ENCODE measurements at places on chromosomes 4 and X.

GRCh38 chrX:131072871-131073571 lies 14.9 kb downstream of the ARHGAP36 start:
- DNase-seq: no peak

GRCh38 chrX:76148753-76149152 lies 24.1 kb upstream of the PBDC1 start:
- peak; percentile 48 for DNase-seq

DNA sequence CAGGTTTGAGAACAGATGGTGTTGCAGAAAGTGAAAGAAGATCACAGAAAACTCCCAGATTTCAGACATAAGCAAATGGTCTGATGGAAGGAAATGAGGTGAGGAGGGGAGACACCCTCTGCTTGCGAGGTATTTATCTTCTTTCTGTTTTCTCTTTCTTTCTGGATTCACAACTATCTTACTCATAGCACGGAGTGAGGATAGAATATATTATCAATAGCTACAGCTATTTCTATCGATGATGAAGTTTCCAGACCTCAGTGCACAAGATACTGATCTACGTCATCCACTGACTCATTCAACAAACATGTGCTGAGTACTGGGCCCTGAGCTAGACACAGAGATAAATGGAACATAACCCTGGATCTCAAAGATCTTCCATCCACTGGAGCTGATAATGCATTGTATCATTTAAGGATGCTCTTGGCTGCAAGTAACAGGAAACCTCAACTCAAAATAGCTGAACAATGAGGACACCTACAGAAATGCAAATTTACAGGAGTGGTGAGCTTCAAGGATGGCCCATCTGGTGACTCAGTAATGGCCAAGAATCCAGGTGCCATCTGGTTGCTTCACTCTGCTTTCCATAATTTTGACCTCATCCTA lies 21.2 kb downstream of the SLC2A9 start:
- DNase-seq: no peak

- DNase-seq: no peak
Measured at GRCh38 chr4:19807505-19807904, 444.2 kb upstream of the SLIT2 start.

DNA sequence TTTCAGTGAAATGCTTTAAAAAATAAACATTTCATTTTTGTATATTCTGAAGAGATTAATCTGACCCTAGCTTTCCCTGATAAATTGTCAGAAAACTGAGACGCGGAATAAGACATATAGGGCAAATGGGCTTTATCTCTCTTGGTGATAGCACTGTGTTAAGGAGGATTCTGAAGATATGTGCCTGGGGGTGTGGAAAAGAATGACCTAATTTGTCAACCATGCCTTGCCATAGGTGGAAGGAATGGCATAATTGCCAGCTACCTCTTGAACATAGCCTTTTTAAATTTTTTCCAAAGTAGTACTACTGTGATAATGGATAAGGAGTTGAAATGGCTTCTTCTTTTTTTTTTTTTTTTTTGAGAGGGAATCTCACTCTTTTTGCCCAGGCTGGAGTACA lies 11.7 kb downstream of the JADE1 start:
- no peak for DNase-seq

GRCh38 chr4:152368001-152368400 lies 167.9 kb downstream of the FBXW7 start:
- no peak for DNase-seq

GRCh38 chr4:8001564-8002355 lies 62.1 kb upstream of the AFAP1 start:
- no peak for DNase-seq

DNA sequence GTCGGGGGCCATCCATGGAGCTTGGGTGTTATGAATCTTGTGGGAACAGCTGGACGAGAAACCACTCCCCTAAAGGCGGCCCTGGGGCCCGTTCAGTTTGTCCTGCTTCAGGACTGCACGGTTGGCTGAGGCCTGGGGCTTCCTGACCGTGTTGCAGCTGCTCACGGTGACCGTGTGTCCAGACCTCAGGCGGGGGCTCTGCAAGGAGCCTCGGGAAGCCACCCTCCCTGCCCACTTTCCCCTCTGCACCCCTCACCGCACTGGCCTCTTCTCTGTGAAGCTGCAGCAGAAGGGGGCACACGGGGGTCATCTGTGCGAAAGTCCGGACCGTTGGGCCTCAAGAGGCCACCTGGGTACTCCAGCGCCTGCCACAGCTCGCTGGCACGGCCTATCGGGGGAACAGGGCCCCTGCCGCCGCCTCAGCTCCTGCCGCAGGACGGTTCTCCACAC lies 29.4 kb downstream of the UVSSA start:
- DNase-seq: no peak

DNA sequence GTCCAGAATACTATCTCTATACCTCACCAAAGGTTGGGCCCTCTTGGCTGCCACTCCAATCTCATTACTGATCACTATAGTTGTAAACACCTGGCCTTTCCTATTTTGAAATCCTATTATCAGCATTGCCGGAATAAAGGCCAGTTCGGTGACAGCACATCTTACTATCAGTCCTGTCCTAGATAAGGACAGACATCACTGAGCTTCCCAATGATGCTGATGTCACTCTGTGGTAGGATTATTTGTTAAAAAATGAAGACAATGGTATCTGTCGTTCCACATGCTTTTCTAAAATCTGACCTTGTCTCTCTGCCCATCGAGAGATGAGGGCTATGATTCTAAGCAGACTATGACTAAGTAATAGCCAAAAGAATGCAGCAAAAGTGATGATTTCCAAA lies 260.4 kb downstream of the PDGFC start:
- no peak for DNase-seq

DNA sequence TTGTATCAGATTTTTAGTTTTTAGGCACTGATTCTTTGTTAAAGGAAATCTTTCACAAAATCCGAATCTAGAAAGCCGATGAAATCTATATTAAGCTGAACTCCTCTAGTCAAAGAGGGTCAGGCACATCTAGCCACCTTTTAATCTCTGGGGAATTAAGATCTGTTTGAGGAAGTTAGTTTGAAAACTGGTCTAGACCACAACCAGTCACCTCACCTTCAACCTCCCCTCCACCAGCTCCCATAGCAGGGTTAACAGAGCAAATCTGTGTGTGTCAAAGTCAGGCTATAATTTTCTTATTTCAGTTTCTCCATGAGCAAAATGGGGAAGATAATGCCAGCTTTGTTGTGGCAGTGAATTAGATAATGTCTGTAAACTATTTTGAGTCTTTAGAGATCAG lies 110.0 kb upstream of the IGFBP7 start:
- DNase-seq: no peak

GRCh38 chr4:113623274-113623894 lies 138.2 kb downstream of the CAMK2D start:
- DNase-seq: no peak

DNA sequence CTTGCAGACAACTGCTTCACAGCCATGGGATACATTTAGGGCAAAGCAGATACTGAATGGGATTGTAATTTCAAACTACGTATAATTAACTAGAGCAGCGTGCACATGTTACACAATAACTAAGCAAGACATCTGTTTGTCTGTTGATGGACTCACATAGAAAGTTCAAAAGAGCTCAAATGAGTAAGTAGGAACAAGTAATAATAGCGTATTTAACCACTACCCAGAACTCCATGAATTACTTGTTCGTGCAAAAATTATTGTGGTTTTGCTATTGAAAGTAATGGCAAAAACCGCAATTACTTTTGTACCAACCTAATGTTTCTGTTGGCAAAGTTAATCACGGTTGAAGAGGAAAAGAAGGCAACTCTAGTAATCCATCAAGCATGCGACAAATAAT lies 825.4 kb downstream of the PCDH18 start:
- no peak for DNase-seq

DNA sequence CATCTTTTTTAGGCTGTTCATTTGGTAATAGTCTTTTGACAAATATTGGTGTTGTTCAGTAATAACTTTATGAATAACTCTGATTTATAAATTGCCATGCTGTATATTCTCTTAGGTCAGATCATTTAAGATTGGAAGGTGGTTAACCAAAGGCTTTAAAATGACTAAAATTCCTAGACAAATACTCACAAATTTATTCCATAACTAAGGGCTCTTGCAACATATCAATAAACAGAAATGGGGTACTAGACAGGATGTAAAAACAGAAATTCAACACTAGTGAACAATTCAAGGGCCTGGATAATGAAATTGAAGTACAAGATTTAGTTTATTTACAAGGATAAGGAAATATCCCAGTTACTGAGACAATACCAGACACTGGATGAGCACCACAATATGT lies 328.6 kb downstream of the PCDH19 start:
- no peak for DNase-seq

- no peak for DNase-seq
Measured at GRCh38 chr4:14812101-14812500, 190.2 kb upstream of the CPEB2 start.

GRCh38 chr4:81565142-81565870 lies 93.6 kb upstream of the RASGEF1B start:
- DNase-seq: no peak

DNA sequence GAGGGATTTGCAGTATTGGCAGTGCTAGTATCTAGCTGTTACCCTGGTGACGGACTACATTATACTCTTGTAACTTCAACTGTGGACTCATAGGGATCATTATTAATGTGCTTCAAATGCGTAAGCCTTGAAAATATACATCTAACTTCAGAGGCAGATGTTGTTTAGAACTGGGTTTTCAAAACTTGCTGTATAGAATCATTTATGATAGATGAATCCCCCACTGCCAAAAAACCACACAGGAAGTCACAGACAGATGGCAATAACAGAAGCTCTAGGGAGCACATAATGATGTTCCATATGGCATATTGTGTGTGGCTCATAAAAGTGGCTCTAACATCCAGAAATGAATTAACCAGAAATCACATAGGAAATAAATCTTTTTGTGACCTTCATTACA lies 62.3 kb upstream of the RELL1 start:
- DNase-seq: no peak

DNA sequence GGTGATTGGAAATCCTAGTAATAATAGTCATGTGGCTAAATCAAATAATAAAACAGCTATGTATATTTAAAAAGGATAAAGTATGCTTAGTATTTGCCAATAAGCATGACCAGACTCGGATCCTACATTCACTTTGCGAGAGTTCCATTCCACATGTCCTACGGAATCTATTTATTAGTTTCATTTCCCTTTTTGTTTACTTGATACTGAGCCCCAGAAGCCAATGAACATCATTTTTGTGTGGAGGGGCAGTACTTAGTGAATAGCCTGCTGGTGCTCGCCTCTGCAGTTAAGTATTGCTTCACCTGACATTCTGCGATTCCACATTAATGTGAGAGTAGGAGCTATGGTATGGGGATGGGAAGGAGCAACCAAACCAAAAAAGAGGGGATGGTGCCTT lies 58.5 kb upstream of the NAP1L5 start:
- DNase-seq: no peak

- DNase-seq: no peak
Measured at GRCh38 chrX:1536712-1537030, 314 bp downstream of the P2RY8 start.

- no peak for DNase-seq
Measured at GRCh38 chr4:8528713-8529112, 51.5 kb upstream of the GPR78 start.

DNA sequence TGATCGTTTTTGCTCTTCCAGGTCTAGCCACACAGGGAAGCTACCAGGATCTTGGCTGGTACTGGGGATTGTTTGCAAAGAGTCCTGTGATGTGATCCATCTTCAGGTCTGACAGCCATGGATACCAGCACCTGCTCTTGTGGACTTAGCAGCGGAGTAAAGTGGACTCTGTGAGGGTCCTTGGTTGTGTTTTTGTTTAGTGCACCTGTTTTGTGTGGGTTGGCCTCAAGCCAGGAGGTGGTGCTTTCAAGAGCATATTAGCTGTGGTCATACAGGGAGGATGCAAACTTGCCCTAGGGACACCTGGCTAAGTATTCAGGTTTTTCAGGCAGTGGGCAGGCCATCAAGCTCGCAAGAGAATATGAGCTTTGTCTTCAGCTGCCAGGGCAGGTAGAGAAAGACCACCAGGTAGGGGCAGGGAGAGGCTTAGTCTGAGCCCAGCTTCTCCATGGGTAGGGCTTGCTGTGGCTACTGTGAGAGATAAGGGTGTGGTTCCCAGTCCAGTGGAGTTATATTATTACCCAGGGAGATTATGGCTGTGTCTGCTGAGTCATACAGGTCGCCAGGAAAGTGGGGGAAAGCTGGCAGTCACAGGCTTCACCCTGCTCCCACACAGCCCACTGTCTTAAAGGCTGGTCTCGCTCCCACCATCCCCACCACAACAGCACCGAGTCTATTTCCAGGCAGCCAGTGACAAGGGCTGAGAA lies 293.7 kb downstream of the PCDH18 start:
- no peak for DNase-seq

DNA sequence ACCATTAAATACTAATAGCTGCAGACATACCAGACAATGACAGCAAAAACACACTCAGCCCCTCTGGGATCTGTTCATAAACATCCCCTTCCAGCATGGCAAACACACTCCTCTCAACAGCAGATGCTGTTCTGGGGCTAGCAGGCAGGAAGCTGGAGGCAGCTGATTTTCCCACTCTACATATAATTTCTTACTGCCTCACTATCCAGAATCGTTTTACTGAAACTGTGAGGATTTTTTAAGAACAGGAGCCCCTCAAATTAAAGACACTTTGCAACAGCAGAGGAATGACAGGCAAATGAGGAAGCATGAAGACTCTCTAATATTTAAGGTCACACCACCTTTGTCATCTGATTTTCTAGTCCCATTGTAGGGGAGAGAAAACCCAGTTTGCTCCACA lies 2.2 kb downstream of the MAPK10 start:
- DNase-seq: no peak

- DNase-seq: no peak
Measured at GRCh38 chrX:33908898-33909297, 223.2 kb downstream of the FAM47A start.

DNA sequence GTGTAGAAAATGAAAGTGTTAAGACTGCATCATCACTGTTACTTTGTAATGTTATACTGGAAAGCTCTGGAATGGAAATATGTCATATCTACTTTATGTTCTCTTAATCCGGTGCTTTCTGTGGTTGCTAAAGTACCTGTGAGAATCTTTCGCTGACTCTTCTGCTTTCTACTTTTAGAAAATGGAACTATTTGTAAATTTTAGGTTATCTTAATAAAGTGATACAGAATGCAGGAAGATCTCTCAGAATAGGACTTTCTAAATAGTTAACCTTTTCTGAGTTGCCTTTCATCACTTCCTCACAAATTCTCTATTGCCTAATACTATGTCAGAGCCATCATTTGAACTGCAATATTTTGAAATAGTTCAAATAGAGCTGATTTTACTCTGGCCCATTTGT lies 69.3 kb downstream of the BMP2K start:
- no peak for DNase-seq

DNA sequence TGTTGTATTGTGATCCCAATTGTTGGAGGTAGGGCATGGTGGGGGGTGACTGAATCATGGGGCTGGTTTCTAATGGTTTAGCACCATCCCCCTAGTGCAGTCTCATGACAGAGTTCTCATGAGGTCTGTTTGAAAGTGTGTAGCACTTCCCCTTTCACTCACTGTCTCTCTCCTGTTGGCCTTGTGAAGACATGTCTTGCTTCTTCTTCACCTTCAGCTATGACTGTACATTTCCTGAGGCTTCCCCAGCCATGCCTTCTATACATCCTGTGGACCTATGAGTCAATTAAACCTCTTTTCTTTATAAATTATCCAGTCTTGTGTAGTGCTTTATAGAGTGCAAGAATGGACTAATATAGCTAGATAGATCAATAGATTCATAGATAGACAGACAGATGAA lies 230.0 kb downstream of the MAGEE1 start:
- DNase-seq: no peak

Data from CD4-positive, alpha-beta T cell treated with Interleukin-6 at 100 ng/mL for 8 hours (primary cell).